ENCODE measurements at places on chromosomes 16 and 17.

- no peak for DNase-seq
These were observed 5.6 kb upstream of the CXCL16 start for GRCh38 chr17:4744999-4745969.

DNA sequence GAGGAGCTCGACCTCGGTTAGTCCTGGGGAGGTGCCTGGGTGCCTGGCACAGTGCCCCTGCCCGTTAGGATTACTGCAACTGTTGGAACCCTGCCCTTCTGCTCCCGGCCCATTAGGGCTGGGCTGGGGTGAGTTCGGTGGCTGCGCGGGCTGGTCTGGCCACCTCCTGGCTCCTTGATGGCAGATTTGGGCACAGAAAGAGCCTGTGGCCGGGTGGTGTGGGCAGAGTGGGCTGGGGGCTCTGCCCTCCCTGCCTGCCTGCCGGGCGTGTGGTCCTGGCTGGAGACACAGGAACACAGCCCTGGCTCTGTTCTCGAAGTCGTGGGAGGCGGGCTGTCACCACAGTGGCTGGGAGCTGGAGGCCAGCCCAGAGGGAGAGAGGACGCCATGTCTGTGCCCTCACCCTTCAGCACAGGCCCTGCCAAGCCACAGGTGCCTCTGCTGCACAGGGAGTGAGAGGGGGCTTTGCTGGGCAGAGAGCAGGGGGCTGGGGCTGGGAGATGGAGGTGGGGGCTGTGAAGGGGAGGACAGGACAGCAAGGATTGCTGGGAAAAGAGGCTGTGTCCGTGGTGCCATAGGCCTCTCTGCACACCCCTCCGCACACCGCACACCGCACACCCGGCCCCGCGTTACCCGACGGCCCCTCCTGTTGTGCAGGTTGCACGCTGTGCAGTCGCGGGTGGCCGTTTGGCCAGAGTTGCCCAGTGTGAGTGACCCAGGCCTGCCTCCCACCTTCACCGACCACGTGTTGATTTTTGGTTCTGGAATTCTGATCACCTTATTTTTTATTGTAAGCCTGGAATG, 236.6 kb upstream of the GSE1 start:
- peak; percentile 38 for DNase-seq

DNA sequence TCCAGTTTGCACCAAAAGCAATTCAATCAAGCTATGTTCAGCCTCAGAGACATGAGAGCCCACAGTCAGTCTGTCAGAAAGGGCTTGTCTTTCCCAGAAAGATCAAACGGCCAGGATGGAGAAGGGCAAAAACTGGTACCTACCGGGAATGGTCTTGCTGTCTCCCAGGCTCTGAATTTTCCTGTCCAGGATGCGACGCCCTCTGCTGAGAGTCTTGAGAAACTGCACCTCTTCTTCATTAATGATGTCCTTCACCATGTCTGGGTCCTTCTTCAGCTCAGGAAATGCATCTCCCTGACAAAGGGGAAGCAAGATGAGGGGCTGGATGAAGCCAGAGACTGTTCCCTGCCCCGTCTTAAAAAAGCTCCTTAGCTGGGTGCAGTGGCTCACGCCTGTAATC, 15.8 kb upstream of the EXOSC6 start:
- peak; percentile 63 for DNase-seq

- no peak for DNase-seq
These were observed 1.3 kb downstream of the SMPD3 start for GRCh38 chr16:68446681-68447652.

- no peak for DNase-seq
These were observed 4.1 kb downstream of the UBALD2 start for GRCh38 chr17:76268991-76269981.

DNA sequence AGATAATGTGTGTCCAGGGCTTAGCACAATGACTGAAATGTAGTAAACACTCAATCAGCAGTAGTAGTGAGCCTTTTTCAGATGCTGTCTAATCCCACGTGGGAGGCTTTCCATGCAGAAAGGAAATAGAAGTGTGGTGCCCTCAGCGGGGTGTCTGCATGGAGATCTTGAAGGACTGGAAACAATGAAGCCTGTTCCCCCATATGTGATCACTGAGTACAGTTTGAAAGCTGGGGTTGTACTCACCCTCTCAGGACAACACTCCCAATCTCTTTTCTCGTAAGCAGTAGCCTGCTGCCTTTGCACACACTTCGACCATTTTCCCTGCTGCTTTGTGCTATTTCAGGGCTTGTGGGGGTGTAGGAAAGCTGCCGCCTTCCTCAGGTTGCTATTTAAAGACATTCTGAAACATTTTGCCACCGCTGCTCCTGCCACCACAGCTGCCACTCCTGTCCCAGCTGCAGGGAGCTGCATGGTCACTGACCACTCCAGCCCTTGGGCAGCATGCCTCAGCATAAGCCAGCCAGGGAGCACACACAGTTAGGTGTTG, 40.6 kb upstream of the HAS3 start:
- no peak for DNase-seq

DNA sequence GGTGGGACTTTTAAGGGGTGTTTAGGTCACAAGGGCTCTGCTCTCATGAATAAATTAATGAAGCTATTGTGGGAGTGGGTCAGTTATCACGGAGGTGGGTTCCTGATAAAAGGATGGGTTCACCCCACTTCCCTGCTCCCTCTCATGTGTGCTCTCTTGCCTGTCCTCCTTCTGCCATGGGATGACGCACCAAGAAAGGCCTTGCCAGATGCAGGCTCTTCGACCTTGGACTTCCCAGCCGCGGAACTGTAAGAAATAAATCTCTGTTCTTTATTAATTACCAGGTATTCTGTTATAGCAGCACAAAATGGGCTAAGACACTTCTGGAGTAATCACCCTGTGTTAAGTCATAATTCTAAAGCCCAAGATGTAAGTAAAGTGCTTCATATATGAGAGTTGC, 141.5 kb downstream of the ASIC2 start:
- no peak for DNase-seq

DNA sequence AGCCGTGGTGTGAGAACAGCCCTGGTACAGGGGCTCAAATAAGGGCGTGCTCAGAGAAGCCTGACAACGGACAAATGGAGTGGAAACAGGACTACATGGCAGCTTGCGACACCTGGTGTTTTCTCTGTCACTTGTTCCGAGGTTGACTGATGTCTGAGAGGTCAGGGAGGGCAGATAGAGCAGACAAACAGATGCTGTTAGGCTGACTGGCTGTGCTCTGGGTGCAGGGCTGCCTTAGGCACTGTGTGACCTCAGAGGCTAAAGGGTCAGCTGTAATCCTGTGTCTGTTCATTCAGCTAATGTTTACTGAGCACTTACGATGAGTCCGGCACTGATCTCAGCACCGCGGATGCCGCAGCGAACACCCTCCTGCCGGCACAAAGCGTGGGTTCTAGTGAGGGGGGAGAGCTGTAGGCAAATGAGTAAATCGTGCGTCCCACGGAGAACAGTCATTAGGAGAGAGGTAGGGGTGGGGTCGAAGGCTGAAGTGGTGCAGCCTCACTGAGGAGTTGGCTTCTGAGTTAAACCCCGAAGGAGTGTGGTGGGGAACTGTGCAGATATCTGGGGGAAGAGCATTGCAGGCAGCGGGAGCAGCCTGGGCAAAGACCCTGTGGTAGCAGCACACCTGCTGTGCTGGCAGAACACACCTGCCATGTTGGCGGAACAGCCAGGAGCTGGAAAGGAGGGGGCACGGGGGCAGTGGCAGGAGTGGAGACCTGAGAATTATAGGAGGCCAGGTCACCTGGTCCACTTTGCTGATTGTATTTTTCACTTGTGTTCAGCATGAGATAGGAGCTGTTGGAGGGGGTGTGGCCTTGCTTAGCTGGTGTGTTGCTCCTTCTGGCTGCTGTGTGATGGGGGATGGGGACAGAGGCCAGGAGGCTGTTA, 35.0 kb downstream of the GPT2 start:
- DNase-seq: no peak

DNA sequence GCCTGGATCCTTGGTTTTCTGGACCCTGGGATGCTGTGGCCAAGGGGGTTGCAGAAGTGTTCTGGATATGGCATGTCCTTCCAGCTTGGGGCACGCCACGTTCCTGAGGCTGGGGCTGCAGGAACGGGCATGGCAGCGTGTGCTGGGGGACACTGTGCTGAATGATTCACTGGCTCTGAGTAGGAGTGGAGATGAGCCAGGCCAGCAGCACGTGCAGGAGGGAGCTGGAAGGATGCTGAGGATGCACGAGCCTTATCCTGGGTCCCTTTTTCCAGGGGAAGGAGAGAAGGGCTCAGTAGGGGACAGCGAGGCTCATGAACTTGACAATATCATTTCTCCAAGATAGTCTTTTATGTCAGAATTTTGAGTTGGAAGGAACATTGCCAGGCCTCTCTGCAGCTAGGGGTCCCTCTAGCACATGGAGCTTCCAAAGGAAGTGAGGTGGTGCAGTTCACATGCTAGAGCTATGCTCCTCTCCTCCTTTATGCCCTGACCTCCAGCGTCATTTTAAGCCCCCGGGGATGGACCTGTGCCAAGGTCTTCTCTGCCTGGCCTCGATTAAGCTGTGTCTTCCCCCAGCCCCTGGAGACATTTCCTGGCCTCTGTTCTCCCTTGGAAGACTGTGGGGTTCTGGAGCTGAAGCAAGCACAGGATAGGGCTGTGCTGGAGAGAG, 125.9 kb downstream of the OR1D5 start:
- peak; percentile 24 for DNase-seq

GRCh38 chr17:27625856-27626255, 5.1 kb upstream of the LGALS9 start:
- DNase-seq: no peak

DNA sequence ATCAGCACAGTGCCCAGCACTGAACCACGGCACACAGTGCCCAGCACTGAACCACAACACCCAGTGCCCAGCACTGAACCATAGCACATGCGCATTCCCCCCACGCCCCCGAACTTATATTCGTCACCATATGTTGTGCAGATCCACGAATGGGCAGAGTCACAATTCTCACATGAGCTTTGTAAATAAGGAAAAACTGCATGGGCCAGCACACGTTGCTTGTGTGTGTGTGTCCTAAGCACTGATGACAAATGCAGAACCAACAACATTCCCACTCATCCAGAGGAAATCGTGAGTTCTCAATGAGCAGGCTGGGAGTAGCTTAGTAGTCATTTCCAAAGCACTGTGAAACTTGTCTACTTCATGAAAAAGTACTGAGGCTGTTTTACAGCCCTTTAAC, 70.0 kb downstream of the ADCY9 start:
- DNase-seq: no peak

DNA sequence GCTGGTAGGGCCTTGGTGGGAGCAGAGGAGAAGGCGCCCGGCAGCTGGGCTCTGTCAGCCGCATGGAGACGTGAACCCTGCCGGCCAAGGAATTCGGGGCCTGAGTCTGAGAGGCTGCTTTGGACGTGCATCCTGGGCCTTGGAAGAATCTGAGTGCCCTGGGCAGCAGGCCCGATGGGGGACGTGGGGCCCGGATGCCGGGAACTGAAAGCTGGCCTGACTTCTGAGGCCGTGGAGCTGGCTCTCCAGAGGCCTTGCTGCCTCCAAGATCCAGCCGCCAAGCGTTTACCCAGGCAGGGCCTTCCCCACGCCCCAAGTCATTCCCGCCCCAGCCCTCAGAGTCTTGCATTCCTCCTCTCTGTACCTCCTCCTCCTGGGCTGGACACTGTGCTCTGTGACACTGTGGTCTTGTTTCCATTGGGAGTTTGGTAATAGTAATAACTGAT, 37.2 kb downstream of the NKD1 start:
- DNase-seq: peak; percentile 44

DNA sequence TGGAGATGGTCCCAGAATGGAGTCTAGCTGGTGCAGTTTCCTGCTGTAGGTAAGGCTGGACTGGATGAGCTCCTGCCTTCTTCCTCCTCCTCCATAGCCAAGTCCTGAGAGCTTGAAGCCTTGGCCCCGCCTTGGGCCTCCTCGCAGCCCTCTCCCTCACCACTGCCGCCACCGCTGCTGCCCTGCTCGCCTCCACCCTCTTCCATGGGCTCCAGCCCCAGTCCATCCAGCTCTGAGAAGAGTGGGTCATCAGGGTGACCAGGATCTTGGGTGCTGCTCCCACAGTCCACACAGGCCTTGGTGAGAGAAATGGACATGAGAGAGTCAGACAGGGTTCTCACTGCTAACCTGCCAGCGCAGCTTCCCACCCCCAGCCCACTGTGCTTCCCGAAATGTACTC, 11.2 kb downstream of the PER1 start:
- DNase-seq: no peak

- DNase-seq: no peak
These were observed 75.0 kb upstream of the WSB1 start for GRCh38 chr17:27218719-27219488.

DNA sequence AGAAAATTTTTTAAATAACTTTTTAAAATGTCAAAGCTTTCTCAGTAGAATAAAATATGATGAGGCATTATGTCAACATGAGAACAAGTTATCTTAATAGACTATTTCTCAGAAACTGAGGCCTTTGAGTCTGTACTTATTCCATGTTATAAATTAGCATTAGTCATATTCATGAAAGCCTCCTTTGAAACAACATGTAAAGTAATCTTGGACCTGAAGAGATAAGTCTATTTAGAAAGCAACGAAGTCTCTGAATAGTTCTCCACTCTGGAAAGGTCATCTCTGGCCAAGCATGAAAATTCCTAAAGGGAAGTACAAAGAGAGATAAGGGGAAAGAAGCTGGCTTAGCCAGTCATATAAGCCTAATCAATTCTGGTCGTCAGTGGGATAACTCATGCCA, 150.8 kb downstream of the CYB561 start:
- DNase-seq: no peak

- DNase-seq: no peak
These were observed 84.4 kb upstream of the NUDT7 start for GRCh38 chr16:77637940-77638339.

- peak; percentile 34 for DNase-seq
These were observed 688.8 kb upstream of the SALL1 start for GRCh38 chr16:51839727-51840462.

GRCh38 chr16:53789137-53789536, 85.2 kb downstream of the FTO start:
- DNase-seq: peak; percentile 71

- DNase-seq: peak; percentile 93
These were observed 13.0 kb downstream of the AIPL1 start for GRCh38 chr17:6421700-6422604.

DNA sequence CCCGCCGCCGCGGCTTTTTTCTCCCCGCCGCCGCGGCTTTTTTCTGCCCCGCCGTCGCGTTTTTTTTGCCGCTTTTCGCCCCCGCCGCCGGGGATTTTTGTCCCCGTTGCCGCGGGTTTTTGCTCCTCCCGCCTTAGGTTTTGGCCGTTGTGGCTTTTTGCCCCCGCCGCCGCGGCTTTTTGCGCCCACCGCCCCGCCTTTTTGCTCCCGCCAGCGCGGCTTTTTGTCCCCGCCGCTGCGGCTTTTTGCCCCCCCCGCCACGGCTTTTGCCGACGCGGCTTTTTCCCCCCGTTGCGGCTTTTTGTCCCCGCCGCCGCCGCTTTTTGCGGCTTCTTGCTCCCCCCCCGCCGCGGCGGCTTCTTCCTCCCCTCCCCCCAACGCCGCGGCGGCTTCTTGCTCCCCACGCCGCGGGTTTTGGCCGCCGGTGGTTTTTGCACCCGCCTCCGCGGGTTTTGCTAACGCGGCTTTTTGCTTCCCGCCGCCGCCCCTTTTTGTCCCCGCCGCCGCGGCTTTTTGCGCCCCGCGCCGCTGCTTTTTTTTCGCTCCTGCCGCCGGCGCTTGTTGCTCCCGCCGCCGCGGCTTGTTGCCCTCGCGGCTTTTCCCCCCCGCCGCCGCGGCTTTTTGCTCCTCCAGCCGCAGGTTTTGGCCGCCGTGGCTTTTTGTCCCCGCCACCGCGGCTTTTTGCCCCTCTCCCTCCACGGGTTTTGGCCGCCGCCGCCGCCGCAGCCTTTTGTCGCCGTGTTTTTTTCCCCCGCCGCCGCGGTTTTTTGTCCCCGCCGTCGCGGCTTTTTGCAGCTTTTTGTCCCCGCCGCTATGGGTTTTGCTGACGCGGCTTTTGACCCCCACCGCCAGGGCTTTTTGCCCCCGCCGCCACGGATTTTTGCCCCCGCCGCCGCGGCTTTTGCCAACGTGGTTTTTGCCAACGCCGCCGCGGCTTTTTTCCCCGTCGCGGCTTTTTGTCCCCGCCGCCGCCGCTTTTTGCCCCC, 150.3 kb downstream of the KCNJ18 start:
- DNase-seq: no peak
